Activated naive CD8-positive, alpha-beta T cell treated with anti-CD3 and anti-CD28 coated beads, Interleukin-2, amount 50 U/mL, for 24 hours (primary cell): ENCODE measurements at places on chromosomes 12 and 14.

DNA sequence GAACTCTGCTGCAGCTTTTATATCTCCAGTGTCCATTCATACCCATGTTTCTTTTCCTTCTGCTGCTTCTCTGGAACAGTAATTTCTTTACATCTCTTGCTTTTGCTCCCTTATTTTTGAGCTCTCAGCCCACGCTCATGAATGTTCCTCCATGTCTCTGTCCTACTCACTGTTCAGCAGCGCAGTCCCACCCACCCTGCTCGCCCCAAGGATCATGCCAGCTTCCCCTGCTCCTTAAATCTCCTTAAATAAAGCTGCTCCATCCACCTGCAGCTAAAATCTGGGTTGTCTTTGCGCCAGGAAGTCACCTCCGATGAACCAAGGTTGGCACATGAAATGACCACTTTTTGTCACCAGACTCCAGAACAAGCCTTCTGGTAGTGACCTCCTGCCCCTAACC, 201.1 kb upstream of the RGS6 start:
- DNase-seq = no peak

DNA sequence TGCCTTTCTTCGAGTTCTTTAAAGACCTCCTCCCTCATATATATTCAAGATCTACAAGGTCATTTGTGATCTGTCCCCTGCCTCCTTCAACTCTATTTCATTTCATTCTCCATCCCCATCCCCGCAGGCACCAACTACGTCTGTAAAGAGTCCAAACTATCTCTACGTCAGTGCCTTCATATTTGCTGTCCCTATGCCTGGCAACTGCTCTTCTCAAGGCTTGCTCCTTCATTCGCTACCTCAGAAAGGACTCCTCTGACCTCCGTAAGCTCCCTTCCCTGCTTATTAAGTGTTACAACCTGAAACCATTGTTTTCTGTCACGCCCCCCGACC, 650 bp downstream of the LLPH start:
- no peak for DNase-seq

- DNase-seq = no peak
Measured at GRCh38 chr12:69501154-69501895, 31.1 kb downstream of the FRS2 start.

- peak; percentile 36 for DNase-seq
Measured at GRCh38 chr14:39467889-39468524, 35.8 kb upstream of the FBXO33 start.

DNA sequence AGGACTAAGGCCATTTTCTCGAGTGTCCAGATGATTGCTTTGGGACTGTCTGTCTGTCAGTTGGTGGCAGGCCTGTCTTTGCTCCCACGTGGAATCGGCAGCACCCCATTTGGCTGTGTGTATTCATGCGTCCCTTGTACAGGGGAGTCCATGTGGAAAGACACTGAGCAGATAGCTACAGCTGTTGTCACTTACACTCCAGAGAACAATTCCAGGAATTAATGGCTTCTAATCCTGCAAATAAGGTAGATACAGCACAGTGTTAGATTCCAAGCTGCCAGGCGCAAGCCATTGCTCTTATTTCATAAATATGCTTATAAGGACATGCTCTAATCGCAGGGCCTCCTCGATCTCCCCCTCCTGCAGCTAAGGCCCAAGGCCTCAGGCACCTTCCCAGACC, 208.8 kb downstream of the VRK1 start:
- no peak for DNase-seq

DNA sequence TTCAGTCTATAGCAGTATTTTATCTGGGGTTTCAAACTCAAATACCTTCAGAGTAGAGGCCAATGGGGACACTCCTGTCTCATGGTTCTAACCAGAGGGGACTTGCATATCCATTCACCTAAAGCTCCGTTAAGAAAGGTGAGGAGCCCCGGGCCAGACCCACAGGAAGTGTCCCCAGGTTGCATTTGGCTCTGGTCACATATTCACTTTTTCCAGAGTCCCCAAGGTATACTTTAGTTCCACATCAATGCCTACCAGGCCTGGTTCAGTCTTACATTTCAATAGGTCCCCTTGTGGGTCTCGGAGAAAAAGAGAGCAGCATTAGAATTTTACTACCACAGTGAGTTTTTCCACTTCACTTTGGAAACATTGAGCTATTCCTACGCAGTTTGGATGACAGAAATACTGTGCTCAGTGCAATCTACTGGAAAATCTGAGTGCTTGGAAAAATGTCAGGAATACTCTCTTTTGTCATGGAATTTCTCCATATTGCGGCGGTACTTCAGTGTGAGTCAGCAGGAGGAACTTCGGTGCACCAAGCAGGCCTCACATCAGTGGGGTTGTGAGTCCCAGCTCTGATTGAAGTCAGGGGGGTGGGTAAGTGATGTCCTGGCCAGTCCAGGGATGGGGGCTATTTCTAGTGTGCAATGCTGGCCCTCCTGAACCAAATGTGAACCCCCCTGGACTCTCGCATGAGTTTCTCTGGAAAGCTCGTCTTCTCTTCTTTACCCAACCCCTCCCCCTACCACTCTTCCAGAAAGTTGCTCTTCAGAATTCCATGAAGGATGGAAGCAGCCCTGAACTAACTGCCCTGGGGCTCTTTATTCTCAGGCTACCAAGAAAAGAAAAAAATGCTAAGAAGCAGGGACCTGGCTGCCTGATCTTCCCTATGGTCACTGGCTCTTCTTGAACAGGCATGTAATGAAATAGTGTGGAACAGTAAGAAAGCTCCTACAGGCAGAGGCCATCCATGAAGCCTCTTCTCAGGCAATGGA, 184.7 kb downstream of the PRKCH start:
- DNase-seq = peak; percentile 52

- peak; percentile 20 for DNase-seq
Measured at GRCh38 chr12:46459111-46459510, 86.5 kb upstream of the SLC38A2 start.

- DNase-seq = no peak
Measured at GRCh38 chr12:107066691-107067090, 26.7 kb downstream of the CRY1 start.

DNA sequence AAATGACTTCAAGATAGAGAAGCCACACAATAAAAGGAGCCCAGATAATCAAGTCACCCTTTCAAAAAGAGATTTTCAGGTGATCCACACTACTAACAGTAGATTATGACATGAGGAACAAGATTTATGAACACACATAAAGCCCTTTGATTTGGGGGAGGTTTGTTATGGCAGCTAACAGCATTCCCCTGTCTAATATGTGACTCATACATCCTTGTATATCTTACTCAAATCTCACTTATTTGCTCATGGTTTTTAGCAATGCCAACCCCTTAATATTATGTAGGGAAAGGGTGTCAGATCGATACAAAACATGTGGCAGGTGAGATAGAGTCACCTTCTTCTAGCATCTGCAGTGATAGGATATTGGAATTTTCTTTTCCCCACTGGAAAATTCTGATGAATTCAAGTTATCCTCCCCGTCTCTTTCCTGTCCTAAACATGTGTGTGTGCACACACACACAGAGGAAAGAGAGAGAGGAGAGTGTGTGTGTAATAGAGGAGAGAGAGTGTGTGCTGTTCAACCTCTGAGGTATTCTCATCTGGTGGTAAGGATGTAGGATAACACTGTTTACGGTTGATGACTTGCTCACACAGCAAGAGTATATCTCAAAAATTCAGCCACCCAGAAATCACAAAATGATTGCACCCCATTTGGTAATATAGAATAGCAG, 319.9 kb downstream of the KCNC2 start:
- no peak for DNase-seq

- DNase-seq = no peak
Measured at GRCh38 chr12:27972721-27973120, at the start of gene PTHLH. Gene PTHLH (minus strand): TSS chr12:27972733. CDS start chr12:27969494, 3,239 bp downstream.

- DNase-seq = no peak
Measured at GRCh38 chr12:32512910-32513309, 113.6 kb downstream of the FGD4 start.

GRCh38 chr12:104736307-104736706, 221.8 kb downstream of the SLC41A2 start:
- DNase-seq = no peak

DNA sequence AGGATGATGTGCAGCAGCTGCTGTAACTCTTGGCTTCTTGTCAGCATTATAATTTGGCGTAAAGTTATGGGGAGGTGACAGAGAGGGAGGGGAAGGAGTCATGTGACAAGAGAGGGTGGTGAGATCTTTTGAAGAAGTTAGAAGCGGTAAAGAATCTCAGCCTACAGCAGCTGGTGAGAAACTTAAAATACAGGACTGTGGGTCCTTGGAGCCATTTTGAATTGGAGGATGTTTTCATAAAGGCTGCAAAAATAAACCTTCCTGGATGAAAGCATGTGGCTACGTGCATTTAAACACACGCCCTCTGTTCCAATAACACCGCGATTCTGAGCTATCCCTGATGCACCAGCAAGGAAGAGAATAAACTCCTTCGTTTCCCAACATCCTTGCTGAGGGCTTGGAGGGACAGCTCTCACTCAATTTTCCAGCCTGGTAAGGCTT, 133.7 kb downstream of the TMEM30B start:
- DNase-seq = no peak

DNA sequence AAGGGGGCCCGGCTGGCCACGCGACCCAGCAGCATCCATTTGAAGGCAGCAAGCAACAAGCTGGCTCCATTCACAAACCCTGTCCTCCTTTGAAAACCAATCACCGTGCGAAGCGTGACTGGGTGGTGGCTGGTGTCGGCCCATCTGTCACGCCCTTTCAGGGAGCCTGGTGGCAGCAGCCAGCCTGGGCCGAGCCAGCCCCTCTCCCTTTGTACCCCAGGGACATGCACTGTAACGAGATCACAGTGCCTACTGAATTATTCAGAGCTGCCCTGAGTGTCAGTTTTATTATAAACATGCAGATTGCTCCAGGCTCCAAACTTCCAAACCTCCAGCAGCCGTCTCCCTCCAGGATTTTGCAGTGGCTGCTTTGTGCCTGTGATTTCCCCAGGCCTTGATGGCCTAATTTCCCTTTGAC, 22.3 kb upstream of the CTDSP2 start:
- no peak for DNase-seq

DNA sequence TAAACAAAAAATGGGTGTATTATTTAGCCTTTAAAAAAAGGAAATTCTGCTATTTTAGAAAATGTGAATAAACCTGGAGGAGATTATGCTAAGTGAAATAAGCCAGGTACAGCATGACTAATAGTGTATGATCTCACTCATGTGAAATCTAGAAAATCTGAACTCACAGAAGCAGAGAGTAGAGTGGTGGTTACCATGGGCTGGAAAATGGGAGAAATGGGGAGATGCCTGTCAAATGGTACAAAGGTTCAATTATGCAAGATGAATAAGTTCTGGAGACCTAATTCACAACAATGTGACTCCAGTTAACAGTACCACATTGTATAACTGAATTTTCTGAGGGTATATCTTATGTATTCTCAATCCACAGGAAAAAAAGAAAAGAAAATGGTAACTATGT, 17.4 kb upstream of the LEMD3 start:
- DNase-seq = no peak

- no peak for DNase-seq
Measured at GRCh38 chr12:10363914-10364814, 25.7 kb downstream of the KLRK1 start.

- DNase-seq = no peak
Measured at GRCh38 chr14:102075155-102075554, 11.7 kb downstream of the HSP90AA1 start.

DNA sequence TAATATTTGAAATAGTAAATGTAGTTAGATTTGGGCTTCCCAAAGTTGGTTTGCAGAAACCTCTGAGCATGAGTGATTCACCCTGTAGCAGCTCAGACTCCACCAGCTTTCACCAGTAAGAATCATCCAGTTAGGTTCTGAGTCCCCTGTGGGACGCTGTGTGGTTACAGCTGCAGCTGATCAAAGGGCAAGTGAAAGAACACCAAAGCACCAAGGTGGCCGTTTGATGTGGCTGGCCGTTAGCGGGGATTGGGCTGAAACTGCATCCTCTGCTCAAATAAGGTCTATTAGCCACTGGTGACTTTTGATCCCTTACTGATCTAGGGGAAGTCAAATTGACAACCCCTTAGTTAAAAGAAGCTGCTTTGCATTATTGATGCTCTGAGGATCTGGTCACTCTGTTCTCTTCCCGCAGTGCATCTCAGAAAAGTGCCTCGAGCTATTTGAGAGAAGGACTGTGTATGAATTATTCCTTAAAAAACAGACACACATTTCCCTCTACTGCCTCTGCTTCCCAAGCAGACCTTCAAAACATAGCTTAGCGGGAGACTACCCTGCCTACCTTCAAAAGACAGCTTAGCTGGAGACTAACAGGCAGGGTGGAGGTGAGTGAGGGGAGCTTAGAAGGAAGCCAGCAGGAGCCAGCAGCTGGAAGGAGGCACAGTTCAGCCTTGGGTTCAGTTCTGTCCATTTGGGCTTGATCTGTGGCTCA, 3.7 kb downstream of the ABHD12B start:
- DNase-seq = peak; percentile 70

GRCh38 chr14:104731320-104732294, 7.6 kb downstream of the ADSS1 start:
- no peak for DNase-seq

DNA sequence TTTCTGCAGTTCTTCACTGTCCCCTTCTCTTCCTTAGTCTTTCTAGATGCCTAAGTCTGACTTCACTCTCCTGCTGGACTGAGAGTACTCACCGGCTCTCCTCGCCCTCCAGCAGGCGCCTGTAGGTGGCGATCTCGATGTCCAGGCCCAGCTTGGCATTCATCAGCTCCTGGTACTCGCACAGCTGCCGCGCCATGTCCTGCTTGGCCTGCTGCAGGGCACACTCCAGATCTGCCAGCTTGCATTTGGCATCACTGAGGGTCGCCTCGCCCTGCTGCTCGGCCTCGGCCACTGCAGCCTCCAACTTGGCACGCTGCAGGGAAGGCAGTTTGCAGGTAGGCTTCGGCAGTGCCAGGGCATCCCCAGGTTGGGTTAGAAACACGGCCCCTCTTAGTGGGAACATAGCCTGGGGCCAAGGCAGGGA, 5.2 kb downstream of the KRT84 start:
- peak; percentile 16 for DNase-seq

DNA sequence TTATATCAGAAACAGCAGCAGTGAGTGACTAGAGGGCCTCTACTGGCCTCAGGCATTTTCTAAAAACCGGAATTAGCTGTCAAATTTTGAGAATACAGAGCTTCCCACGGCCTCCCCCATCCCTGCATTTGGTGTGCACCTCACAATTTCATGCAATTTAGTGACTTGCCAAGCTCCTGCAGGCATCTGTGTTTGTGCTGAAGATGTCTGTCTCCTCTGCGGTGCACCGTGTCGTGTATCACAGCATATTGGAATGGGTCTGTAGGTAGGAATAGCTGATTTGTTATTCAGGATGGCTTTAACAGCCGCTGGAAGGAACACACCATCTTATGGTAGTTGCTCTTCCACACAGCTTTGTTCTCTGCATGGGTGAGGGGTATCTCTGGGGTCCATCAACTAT, 140.3 kb downstream of the SSPN start:
- DNase-seq = no peak

- peak; percentile 85 for DNase-seq
Measured at GRCh38 chr12:75511116-75512048, at the start of gene KRR1. Gene KRR1 (minus strand): TSS chr12:75511609. CDS start chr12:75511597, 12 bp downstream.
